ENCODE measurements at places on chromosomes 16 and 17.
A peak's percentile ranks its signal among the peaks of the same experiment; 100 is the strongest.

DNA sequence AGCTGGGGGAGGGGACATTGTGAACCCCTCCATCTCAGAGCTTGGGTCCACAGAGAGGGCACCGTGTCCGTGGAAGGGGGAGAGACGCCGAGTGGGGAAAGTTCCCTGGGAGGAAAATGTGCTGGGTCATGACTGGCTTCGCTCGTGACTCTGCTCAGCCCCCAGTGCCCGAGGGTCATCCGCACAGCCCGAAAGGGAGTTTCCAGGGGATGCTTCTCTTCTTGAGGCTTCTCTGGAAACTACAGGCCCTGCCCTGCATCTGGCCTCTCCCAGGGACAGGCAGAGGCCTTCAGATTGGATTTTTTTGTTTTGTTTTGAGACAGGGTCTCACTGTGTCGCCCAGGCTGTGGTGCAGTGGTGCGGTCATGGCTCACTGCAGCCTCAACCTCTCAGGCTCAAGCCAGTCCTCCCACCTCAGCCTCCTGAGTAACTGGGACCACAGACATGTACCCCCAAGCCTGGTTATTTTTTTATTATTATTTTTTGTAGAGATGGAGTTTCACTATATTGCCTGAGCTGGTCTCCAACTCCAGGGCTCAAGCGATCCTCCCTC is 9.8 kb upstream of the GSE1 start:
- DNase-seq: no peak

DNA sequence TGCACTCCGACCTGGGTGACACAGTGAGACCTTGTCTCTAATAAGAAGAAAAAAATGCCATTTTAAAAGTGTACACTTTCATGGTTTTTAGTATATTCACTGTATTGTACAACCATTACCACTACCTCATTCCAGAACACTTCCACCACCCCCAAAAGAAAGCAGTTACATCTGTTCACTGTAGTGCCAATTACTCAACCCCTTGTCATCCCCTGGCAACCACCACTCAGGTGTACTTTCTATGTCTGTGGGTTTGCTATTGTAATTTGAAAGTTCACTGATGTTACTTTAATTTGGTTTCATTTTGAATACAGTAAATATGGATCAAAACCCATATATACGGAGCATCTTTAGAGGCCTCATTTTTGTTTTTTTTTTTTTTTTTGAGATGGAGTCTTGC is 6.1 kb downstream of the ZG16 start:
- no peak for DNase-seq

GRCh38 chr16:66036184-66036583 is 330.3 kb upstream of the CDH5 start:
- peak; percentile 12 for DNase-seq

DNA sequence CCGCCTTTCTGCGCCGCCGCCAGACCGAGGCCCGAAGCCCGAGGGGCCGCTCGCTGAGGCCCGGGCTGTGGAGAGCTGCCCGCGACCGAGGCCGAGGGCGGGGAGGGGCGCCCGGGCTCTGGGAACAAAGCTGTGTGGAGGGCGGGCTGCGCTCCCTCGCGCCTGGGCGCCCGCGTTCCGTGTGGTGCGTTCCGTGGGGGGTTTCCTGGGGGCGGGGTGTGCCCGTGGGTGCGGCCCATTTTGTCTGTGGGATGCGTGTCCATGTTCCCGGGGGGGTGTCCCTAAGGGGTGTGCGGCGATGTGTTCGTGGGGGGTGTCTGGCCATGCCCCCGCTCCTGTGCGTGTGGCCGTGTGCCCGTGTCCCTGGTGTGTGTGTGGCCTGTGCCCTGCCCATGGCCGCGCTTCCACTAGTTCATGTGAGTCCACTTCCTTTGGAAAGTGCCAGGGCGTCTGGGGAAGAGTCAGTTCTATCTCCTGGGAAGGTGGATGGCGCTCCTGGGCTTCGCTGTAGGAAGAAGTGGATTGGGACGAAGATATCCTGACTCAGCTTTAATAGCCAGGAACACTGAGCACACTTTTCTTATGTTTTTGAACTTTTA is 520 bp downstream of the JPT2 start:
- DNase-seq: no peak

DNA sequence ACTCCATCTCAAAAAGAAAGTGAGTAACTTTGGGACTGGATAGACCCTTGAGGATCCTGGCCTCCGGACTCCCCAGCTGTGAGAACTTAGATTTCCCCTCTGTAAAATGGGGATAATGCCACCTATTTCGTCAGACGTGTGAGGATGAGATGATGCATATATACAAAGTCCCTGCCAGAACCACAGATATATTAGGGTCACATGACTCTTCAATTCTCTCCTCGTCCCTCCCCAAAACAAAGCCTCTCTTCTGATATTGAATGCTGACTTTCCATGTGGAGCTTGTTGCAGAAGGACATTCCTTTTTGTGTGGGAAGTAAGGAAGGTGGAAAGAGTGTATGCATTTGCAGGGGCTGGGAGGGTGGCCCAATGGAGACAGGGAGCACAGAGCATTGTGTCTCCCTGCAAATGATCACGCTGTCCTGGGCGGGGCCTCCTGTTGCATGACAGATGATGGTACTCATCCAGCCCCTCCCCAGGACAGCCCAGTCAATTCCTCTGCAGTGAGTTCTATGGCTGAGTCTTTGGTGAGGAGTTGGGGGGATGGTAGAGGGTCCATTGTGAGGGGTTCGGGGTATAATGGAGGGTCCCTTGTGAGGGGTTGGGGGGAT is 35.1 kb upstream of the MGAT5B start:
- DNase-seq: no peak

DNA sequence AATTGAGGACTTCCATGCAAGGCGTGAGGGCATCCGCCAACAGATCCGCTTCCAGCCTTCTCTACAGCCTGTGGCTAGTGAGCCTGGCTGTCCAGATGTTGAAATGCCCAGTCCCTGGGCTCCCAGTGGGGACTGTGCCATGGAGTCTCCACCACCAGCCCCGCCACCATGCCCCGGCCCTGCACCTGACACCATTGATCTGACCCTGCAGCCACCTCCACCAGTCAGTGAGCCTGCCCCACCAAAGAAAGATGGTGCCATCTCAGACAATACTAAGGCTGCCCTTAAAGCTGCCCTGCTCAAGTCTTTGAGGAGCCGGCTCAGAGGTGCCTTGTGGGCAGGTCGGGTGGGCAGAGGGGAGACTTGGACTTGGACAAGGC is 3.1 kb downstream of the MAPK7 start:
- no peak for DNase-seq

GRCh38 chr17:50219939-50220465 is 18.6 kb upstream of the COL1A1 start:
- DNase-seq: no peak

- DNase-seq: no peak
Measured at GRCh38 chr16:50899951-50900350, 158.1 kb downstream of the CYLD start.

DNA sequence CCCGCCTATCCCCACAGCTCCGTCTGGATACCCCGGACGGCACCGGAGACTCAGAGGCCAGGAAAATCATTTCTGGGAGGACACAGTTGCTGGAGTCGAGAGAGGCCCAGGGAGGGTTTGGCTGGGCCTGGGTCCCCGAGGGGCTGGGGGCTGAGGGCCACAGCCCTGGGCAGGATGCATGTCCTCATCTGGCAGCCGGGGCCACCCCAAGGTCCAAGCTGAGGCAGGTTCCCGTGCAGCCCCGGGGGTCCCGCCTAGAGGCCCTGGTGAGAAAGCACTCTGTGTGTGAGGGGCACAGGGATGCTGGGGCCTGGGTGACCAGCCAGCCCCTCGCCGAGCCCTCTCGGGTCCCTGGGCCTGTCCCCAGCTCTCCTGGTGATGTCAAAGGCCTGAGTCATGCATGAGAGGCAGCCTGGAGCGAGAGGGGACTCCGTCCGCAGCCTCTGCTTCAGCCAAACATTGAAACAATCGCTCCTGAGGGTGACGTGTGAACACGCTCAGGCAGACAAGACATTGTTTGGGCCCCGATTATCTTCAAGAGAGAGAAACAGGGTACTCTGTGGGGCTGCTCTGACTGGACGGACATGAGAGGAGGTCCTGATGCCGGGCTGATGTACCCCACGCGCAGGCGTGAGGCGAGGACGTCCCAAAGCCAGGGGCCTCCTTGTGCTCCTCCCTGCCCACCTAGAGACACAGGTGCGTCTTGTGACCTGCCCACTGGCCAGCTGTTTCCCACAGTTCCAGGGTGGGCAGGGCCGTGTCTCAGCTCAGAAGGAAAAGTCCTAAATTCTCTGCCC is 25.8 kb upstream of the C1QTNF8 start:
- no peak for DNase-seq

All from suprapubic skin (tissue), 4 donors.